Spinal cord (tissue), 10 donors: ENCODE measurements at places on chromosomes 5 and 9. TPM values are rescaled to one million over a fixed set of nuclear protein-coding genes. Genes with fewer than 3 reads are reported as not detected.
A peak's percentile ranks its signal among the peaks of the same experiment; 100 is the strongest.

GRCh38 chr9:121434969-121435368, 64.7 kb downstream of the GGTA1 start:
- DNase-seq = no peak

GRCh38 chr5:138243794-138244193, 30.6 kb downstream of the GFRA3 start:
- DNase-seq = peak; percentile 17

DNA sequence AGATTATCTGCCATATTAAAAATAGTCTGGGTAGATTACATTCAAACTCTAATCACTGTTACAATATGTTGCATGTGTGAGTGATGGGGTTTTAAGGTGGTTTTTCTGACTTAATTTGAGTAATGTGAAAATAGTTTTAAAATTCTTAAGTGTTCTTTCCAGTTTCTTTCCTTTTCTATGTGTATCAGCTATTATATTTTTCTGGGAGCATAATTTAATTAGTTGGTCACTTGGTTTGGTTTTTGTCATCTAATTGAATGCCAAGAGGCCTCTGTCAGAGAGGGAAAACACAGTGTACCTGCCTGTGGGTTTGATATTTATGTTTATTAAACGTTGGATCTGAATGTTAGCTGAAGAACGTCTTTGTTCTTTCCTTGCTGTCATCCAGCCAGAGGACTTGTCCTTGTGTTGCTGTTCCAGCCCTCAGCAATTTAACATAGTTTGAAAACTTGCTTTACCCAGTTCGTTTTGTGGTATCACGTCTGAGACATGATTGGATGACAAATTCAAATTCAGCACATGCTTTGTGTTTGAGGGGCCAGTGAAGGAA, 19.5 kb downstream of the OTULIN start:
- no peak for DNase-seq

Gene BDP1
- polyA plus RNA-seq = 35.1 TPM

Gene LIFR
- 39.8 TPM for polyA plus RNA-seq

DNA sequence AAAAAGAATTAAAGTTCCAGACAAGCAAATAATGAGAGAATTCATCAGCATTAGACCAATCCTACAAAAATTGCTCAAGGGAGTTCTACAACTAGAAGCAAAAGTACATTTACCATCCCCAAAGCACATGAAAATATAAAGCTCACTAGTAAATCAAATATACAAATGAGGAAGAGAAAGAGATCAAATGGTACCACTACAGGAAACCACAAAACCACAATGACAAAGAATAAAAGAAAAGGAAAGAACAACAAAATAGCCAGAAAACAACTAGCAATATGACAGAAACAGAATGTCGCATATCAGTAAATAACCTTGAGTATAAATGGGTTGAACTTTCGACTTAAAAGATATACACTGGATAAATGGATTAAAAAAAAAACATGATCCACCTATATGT, 739.0 kb downstream of the DTWD2 start:
- DNase-seq = no peak

Gene LCN9
- polyA plus RNA-seq = not detected

GRCh38 chr9:124812441-124812876, 35.5 kb downstream of the OLFML2A start:
- no peak for DNase-seq

DNA sequence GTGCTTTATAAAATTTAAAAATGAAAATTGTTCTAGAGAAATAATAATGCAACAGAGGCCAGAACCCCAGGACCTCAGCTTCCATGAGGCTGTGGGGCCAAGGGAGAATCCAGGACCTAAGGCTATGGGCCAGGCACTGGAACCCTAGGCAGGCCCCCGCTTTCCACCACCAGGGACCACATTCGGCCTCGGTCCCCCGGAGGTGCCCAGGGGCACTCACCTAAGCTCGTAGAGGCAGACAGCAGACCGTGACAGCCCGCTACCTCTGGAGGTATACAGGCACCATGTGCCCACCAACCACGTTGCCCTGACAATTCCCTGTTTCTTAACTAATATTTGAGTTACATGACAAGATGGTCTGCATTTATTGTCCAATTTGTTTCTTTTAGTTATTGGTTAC, 49.5 kb upstream of the MROH2B start:
- no peak for DNase-seq

Gene NDUFA8
- 109 TPM for polyA plus RNA-seq

- no peak for DNase-seq
Observed at GRCh38 chr5:55509796-55510522, 24.8 kb downstream of the PLPP1 start.

DNA sequence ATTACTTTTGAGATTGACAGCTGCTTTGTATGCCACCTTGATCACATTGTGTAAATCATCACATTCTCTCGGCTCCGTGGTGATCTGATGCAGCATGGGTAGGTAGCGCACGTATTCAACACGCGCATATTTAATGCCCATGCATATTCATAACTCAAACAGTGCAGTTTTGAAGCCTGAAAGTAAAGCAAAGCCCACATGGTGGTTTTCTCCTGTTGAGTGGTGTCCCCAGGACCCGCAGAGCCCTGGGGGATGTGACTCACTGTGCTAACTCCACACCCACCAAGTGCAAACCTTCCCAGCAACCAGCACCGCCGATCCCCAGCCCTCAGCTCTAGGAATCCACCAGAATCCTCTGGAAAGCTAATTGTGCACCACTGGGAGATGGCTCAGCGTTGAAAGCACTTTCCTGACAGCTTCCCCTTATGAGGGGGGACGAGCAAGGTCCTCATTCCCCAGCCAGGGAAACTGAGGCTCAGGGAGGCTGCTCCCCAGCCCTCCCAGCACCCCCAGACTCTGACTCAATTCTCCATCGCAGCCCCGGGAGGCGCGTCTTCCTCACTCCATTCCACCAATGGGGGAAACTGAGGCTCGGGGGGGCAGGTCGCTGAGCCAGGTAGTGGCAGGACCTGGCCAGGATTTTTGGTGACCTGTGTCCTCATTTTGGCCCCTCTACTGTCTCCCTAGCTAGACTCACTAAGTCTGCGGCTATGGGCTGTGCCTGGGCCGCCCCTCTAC, 46.4 kb downstream of the SARDH start:
- no peak for DNase-seq

GRCh38 chr5:141330299-141331080, at the start of gene PCDHGA1:
TSS of gene PCDHGA1 (plus strand) at chr5:141330514.
- no peak for DNase-seq

- DNase-seq = no peak
Observed at GRCh38 chr9:84718476-84718875, 48.9 kb downstream of the NTRK2 start.

- DNase-seq = no peak
Observed at GRCh38 chr9:87515006-87515405, 17.3 kb downstream of the DAPK1 start.

GRCh38 chr9:1962122-1962521, 53.0 kb upstream of the SMARCA2 start:
- peak; percentile 35 for DNase-seq

GRCh38 chr5:169222934-169223594, 77.9 kb downstream of the SLIT3 start:
- DNase-seq = no peak

GRCh38 chr5:154159343-154159742, 31.2 kb upstream of the GALNT10 start:
- no peak for DNase-seq

- no peak for DNase-seq
Observed at GRCh38 chr5:181069767-181070491, 29.9 kb downstream of the BTNL9 start.

DNA sequence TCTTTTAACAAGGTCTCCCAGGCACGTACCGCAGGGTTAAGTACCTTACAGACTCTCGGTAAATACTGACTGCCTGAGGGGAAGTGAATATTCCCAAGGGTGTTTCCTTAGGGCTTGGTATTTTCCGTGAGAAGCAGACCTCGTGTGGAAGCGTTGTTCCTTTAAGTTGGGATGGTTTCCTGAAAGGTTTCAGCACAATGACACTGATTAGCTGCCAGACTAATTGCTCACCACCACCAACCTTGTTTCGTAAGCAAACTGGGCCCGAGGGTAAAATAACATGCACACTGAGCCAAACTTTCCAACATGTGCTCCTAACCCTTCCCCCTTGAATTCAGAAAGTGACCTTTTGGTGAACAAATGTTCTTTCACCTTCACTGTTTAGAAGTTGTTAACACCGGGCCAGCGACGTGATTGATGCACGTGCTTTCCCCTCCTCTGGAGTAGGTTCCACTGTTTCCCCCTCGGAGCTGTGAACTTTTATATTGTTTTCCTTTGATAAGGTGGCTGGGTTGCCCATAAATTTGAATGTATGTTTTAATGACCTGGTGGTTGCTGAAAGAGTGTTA, 128.1 kb upstream of the RPS23 start:
- peak; percentile 16 for DNase-seq

GRCh38 chr9:1938675-1939170, 76.4 kb upstream of the SMARCA2 start:
- DNase-seq = no peak

DNA sequence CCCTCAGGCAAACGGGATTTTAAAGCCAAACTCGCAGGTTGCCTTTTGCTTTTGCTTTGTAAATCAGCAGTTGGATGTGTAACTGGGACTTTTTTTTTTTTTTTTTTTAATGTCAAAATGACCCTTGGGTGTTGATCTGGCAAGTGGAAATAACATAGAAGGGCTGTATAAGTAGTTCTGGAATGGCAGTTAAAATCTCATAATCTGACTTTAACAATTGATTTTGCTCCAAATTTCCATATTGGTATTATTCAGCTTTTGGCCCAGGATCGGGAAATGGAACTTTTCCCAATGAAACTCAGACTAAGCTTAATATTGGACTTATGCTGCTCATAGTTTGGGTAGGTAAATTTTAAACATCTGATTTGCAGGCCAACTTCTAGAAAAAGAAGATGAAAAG, 346.8 kb upstream of the NUDT12 start:
- DNase-seq = no peak

DNA sequence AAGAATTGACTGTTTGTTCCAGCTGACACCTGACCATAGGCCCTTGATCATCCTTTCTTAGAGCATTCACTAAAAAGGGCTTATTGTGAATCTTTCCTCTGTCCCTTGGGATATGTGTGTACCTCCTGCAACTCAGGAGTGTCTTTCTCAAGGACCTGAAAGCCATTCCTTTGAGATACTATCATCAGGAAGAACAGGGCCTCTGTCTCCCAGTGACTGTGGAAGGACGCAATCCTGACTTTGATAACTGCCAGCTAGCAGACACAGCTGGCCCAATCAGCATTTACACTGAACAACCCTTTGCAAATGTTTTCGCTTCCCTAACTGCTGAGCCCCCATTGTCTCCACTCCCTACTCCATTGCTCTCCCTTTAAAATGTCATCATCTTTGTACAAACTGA, 144.4 kb downstream of the RMI1 start:
- no peak for DNase-seq

Gene SLC27A6
- polyA plus RNA-seq = 2.0 TPM

DNA sequence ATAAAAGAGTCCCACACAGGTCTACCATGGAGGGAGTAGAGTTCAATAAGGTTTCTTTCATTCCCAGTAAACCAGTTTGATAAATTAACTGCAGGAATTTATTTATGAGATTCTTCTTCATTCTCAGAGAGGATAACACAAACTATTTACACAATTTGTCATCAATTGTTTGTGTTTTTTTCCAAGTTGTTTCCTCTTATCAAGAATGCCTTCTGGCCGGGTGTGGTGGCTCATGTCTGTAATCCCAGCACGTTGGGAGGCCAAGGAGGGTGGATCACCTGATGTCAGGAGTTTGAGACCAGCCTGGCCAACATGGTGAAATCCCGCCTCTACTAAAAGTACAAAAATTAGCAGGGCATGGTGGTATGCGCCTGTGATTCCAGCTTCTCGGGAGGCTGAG, 216.7 kb downstream of the MLLT3 start:
- no peak for DNase-seq

- DNase-seq = peak; percentile 39
Observed at GRCh38 chr9:100427366-100428263, 672 bp downstream of the MSANTD3 start.

Gene ANKRD34B
- polyA plus RNA-seq = 2.8 TPM

Gene ADAMTS19
- 0.87 TPM for polyA plus RNA-seq
